ENCODE measurements at places on chromosomes 6 and 20.

DNA sequence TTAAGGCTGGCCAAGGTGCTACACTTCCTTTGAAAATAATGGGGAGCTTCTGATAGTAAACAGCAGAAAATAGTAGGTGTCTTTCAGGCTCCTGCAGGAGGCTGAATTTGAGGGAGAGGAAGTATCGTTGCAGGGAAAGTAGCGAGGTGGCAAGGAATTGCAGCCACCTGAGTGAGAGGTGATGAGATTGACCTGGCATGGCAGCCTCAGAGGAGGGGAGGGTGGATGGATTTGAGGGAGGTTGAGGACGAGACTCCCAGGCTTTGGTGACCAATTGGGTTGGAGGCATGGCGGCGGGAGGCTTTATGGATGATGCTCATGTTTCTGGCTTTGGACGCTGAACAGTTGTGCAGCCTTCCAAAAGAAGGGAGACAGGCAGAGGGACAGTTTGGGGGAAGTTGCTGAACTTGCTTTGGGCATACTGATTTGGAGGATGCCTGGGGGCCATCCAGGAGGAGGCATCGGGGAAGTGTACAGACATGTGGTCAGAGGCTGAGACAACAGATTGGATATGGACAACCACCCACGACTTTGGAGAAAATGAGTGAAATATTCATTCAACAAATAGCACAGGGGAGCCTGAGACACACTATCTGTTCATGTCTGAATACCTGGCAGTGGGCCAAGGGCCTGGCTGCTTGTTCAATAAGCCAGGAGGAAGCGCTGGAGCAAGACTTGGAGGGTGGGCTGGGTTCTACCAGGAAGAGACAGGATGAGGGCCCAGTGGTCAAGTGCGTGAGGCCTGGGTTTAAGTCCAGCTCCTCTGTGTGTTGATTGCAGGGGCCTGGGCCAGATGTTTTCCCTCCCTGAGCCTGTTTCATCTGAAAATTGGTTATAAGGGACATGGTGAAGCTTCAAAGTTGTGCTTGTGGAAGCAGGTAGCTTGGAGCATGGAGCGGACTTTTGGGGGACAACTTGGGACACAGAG is 113.2 kb downstream of the CEBPB start:
- DNase-seq: no peak

DNA sequence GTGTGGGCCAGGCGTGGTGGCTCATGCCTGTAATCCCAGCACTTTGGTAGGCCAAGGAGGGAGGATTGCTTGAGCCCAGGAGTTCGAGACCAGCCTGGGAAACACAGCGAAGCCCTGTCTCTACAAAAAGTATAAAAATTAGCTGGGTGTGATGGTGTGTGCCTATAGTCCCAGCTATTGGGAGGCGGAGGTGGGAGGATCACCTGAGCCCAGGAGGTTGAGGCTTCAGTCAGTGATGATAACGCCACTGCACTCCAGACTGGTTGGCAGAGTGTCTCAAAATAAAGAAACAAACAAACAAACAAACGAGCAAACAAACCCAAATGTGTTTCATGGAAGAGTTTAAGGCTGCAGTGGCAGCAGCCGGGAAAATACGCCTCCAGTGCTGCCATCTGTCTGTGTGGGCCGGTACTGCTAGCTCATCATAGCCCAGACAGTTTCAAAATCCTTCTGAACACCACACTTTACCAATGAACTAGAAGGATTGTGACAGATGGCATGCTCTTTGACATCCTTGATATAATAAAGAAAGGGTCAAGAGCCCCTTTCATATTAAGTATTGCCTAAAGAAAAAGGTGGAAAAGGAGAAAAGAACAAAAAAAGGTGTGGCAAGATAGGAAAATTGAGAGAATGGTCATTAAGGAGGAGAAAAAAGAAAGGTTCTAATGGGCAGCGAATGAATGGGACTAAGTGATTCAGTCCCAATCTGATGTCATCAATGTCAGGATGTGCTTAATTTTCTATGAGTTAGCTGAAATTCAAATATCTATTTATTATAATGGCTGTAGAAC is 298.6 kb downstream of the SYNE1 start:
- no peak for DNase-seq

DNA sequence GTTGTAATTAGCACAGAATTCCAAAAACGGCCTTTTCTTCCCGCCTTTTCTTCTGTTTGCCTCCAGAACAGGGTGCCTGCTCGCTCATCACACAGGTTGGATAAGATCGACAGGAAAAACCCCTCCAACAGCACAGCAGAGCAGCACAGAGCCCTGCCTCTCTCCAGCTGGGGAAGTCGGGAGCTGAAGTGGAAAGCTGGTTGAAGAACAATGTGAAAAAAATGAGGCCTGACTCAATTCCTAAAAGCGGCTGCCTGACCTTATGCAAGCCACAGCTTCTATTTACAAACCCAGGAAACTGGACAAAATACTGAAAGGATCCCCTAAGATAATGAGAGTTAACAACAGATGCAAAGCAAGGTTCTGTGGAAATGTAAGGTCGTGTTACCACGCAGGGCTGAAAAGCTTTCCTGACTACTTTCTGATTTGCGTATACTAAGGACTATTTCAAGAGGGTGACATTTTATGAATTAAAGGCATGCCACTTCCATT is 116.9 kb downstream of the TTLL2 start:
- no peak for DNase-seq

DNA sequence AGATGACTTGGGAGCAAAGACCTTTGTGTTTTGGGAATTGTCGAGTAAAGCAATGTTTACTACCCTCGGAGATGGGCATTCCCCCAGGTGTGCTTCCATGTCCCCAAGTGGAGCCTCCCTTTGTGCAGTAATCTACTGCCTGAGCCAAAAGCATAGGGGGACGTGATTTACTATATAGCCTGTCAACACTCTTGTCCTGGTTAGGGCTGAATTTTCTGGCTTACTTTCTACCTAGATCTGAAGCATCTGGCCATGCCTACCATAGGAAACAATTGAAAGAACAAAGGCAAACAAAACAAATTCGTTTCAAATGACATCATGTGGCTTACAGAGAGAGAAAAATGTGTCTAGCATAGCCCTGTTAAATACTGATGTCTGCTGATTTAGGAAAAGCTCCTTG is 350.6 kb downstream of the SAMD5 start:
- DNase-seq: no peak

DNA sequence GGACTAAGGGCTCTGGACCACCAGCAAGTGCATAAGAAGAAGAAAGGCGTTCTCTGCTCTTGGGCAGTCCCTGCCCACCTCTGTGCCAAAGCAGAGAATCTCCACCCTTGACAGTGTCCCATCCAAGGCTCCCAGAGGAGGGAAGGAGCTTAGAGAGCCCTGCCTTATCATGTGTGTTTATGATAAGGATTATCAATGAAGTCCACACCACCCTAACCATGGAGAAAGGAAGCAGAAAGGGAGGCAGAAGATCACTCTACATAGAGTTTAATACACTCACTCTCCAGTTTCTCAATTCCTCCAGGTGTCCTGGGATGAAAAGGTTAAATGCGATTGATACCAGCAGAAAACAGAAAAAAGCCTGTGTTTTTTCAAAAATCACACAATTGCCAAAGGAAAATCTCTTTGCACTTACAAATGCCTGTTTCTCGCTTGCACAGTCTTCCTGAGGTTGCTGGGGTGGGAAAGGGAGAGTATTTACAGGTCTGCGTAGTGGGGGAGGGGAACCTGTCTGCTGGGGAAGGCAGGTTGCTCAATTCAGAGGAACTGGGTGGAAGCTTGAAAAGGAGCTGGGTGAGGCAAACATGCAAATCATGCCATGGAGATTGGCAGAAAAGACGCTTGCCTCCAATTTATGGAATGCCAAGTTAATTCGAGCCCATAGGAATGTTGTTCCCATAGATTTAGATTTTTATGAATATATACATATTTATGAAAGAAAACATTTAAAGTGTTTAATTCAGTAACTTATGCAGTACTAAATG is 104.0 kb downstream of the EYA2 start:
- no peak for DNase-seq

- no peak for DNase-seq
These were observed 179.1 kb downstream of the TFAP2C start for GRCh38 chr20:56808117-56808725.

- DNase-seq: no peak
These were observed 454.9 kb downstream of the PTPRT start for GRCh38 chr20:42734660-42735368.

- DNase-seq: no peak
These were observed 668.9 kb downstream of the TFAP2A start for GRCh38 chr6:9745966-9746365.

- DNase-seq: no peak
These were observed 12.4 kb upstream of the MAPK13 start for GRCh38 chr6:36117658-36118549.

- no peak for DNase-seq
These were observed 21.4 kb upstream of the PRDM1 start for GRCh38 chr6:106064756-106065155.

DNA sequence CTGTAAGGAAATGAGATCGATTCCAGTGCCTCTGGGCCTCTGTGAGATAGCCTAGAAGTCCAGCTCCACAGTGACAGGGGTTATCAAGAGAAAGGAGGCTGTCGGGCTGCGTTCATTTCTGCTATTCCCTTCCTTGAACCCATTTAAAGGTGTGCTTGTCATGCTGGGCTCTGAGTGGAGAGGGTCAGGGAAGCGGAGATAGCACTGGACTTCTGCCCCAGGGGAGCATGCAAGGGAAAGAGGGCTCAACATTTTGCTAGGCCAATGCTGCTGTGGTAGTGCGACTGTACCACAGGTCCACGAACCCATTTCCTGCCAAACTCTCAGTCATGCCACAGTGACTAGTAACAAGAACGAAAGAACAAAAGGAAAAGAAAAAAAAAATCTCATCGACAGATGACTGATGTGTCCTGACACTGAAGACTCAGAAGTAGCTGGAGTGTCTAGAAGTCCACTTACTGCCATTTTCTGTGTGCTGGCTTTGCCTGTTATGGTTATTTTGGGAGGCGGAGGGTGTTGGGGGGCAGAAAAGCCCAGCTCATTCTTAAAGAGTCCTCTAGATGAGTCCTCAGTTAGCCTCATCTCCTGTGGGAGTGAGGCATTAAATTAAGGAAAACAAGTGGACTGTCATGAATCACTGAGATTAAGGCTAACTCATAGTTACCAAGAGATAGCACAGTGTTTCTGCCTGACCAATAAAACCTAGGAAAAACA is 8.1 kb downstream of the NEDD9 start:
- DNase-seq: no peak

GRCh38 chr6:11428895-11429294 is 108.7 kb upstream of the TMEM170B start:
- no peak for DNase-seq

DNA sequence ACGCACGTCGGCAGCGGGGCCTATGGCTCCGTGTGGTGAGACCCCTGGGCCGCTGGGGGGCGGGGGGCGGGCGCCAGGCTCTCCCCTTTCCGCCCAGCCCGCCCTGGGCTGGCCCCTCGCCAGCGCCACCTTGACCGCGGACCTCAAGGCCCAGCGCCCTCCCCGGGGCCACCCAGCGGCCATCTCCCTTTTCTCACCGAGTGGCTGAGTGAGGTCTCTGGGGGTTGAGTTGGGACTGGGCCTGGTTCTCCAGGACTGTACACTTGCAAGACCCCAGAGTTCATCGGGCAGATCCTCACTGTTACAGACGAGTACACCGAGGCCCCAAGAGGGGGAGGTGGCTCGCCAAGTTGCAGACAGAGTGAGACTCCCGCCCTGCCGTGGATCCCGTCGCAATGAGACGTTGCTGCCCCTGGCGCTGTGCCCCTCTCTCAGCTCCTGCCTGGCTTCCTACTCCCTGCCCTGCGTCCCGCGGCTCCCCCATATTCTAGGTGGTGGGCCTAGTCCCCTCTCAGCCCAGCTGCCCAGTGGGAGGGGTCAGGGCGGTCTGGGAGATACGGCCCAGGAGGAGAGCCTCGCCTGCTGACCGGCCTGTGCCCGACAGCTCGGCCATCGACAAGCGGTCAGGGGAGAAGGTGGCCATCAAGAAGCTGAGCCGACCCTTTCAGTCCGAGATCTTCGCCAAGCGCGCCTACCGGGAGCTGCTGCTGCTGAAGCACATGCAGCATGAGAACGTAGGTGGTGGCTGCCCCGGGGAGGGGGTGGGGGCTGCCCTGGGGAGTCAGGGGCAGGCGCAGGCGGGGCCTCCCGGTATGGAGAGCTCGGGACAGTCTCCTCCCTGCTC is 576 bp downstream of the MAPK13 start:
- DNase-seq: no peak

DNA sequence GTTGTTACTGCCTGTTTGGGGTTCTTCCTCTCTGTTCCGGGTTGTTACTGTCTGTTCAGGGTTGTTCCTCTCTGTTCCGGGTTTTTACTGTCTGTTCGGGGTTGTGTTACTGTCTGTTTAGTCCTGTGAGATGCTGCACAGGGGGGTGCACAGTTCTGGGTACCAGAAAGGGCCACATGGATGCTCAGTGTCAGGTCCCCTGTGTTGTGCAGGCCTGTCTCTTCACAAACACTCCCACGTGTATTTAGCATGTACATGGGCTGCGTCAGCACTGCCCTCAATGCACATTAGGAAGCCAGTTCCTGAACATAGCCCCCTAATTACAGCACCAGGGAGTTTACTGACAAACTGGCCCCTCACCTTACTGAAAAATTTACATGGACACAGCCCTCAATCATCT is 118.5 kb downstream of the DLL1 start:
- DNase-seq: no peak

DNA sequence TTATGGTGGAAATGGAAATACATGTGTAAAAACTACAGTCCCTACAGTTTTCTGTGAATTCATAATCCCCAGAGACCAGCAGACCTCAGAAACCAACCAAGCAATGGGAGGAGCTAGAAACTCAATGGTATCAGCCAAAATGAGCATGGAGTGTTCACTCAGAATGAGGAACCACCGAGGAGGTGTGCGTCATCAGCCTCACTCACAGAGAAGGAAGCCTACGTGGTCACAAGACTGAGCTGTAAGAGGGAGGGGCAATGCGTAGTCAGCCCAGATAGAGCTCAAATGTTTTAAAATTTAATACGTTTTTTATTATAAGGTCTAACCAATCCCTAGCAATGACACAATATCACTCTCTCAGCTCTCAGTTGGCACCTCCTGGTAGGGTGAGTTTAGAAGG is 17.4 kb downstream of the MYLK4 start:
- DNase-seq: no peak

- DNase-seq: no peak
These were observed 62.6 kb downstream of the BACH2 start for GRCh38 chr6:90233994-90234393.

Measured in NCI-H2081 treated with DMSO at 0.1 percent for 48 hours (cell line).